ENCODE measurements at places on chromosomes 1 and 21.
A peak's percentile ranks its signal among the peaks of the same experiment; 100 is the strongest.

DNA sequence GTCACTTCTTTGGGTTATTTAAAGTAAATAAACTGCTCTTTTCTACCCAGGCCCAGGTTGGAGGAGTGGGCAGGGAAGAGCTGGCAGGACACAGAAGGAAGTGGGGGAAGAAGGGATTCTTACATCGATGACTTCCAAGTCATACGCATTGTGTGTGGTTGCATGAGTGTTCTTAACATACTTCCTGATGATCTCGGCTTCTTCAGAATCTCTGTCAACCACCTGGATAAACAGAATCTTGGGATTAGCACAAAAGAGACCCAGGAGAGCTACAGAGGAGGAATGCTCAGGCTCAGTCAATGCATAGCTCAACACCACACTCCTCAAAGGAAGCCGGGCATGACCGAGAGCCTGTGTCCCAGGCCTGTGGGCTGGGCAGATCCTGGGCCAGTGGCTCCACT lies 42.1 kb downstream of the PARP1 start:
- no peak for ATAC-seq

GRCh38 chr1:240352769-240353168 lies 259.2 kb downstream of the GREM2 start:
- ATAC-seq: no peak

- no peak for ATAC-seq
These were observed 28.7 kb downstream of the RIMS3 start for GRCh38 chr1:40636777-40637176.

GRCh38 chr1:214354440-214355148 lies 73.6 kb downstream of the SMYD2 start:
- ATAC-seq: no peak

GRCh38 chr1:182015360-182015759 lies 46.2 kb downstream of the ZNF648 start:
- ATAC-seq: no peak

- ATAC-seq: no peak
These were observed 52.5 kb downstream of the TNR start for GRCh38 chr1:175690915-175691314.

DNA sequence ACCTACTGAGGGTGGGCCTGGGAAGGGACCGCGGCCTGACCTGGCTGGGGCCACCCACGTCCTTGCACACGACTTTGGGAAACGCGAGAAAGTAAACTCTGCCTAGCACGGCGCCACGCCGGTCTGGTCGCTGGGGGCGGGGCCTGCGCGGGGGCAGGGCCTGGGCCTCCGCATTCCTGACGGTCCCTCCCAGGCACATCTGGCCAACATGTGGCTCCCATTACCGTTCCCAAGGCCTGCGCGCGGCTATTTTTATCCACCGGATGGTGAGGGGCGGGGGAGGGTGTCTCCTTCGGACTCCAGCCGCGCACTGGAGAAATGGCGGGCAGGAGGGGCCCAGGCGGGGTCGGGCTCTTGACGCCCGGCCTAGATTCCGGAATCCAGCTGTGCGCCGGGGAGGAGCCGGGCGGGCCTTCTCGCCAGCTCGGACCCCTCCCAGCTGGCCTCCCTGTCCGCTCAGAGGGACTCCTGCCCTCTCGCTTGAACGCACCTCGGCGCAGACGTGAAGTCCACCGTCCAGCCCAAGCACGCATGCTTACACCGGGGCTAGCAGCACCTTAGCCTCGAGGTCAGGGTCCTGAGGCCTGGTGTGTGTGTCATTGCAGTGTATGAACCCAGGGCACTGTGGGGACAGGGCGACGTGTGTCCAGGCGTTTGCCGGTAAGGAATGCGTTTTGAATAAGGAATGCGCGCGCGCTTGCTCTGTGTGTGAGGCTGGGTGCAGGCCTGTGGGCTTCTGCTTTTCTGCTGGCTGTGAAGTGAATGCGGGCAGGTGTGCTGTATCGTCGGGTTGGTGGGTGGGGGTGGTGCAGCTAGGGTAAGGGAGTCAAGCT lies 2.1 kb downstream of the EVA1B start:
- peak; percentile 12 for ATAC-seq

DNA sequence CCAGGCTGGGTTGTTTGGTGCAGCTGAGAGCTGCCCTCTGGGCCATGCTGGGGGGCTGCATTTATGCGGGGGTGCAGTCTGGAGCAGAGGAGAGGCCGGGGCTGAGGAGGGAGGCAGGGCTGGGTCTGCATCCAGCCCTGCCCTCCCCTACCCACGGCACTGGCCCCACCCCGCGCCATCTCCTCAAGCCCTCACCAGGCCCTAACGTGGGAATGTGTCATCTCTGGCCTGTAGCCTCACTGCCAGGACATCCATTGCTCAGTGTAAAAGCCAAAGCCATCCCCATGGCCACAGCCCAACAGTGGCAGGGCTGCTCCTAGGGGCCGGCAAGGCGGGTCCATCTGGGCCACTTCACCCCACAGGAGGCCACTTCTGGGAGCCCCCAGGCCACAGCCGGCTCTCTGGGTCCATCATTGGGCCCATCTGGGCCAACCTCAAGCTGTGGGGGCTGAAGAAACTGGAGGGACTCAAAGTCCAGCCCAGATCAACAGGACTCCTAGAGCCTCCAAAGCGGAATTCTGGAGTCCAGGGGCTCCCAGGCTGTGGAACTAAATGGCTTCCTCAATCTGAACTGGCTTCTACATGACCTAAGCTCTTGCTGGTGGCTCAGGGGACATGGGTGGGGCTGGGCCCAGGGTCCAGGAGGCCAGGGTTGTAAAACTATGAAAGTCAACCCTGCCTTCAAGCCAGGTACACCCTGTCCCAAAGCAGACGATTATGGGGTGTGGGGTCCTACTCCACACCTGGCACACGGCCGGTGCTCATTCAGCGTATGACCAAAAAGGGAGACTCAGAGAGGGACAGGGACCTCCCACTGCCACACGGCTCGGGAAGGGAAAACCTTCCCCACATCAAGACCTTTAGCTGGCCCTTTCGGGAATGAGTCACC lies 32.6 kb downstream of the RUNX3 start:
- ATAC-seq: peak; percentile 18

DNA sequence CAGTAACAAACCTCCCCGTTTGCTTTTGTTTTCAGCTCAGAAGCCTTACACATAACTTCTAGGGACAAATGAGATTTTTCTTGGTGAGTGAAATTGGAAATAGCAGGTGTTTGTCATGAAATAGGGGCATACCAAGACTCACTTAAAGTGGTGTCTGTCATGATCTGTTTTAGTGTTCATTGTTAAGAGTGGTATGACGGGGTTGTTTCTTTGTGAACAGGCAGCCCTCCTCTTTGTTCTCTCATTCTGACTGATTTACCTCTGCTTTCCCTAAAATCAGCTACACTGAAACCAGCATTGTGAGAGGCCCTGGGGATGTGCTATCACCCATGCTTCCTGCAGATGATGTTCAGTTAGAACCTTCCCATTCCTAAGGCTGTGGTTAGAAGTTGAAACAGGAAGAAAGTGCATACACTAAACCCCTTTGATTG lies 2.5 kb upstream of the ERO1B start:
- ATAC-seq: no peak

GRCh38 chr1:24705260-24706073 lies 39.8 kb upstream of the CLIC4 start:
- peak; percentile 87 for ATAC-seq

DNA sequence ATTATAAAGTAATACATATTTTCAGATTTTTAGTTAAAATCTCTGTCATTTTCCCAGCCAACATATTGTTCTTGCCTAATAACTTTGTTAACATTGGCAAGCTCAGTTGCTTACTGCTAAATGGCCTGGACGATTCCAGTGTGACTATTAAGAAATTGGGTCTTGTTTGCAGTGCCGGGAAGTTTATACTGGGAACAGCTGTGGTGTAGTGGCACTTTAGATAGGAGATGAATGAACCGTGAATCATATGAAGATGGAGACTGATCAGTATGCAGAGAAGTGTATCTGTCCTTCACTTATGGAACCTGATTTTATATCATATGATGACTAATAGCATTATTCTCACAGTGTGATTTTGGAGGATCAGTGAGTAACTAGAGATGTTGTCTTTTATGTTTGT lies 3.3 kb downstream of the CHRM3 start:
- ATAC-seq: no peak

GRCh38 chr1:167881069-167881468 lies 32.9 kb downstream of the ADCY10 start:
- no peak for ATAC-seq

- ATAC-seq: no peak
These were observed 70.7 kb downstream of the CD247 start for GRCh38 chr1:167447521-167448136.

DNA sequence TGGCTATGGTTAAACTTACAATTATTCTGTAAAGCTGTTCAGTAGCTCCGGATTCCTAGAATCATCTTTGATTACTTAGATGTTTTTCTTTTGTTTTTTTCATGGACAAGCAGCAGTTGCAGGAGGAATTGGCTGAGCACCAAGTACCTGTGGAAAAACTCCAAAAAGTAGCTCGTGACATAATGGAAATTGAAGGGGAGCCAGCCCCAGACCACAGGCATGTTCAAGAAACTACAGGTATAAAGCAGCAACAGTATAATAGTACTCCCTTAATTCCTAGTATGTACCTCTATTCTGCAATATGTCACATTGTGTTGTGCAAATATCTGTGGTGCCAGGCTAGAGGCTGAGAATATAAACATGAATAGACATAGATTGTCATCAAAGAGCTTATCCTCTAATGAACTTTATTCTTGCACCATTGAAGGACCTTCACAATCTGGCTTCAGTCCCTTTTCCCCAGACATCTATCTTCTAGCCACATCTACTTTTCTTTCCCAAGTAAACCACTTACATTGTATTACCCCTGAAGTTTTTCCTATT lies 132.3 kb upstream of the BMP8A start:
- no peak for ATAC-seq

- peak; percentile 73 for ATAC-seq
These were observed 31.1 kb upstream of the PEX10 start for GRCh38 chr1:2443277-2444137.

DNA sequence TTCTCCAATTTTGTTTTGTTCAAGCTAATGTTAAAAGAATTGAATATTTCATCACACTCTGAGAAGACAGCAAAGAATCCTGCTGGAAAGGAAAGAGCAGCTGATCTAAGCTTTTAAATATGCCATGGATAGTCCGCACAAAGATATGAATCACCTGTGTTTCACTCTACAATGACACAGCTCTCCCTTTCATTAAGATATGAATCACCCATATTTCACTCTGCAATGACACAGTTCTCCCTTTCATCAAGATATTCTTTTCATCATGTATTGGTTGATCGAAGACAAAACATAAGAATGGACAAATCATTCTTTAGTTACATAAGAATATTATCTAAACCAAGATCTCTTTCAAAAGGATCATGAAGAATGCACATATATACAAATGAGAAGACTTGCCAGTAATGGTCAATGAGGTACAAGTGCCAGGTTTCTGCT lies 367.3 kb downstream of the SMYD3 start:
- ATAC-seq: peak; percentile 82

- ATAC-seq: no peak
These were observed 13.3 kb upstream of the RAB42 start for GRCh38 chr1:28578696-28579218.

- ATAC-seq: no peak
These were observed 28.2 kb downstream of the CD34 start for GRCh38 chr1:207882692-207883091.

DNA sequence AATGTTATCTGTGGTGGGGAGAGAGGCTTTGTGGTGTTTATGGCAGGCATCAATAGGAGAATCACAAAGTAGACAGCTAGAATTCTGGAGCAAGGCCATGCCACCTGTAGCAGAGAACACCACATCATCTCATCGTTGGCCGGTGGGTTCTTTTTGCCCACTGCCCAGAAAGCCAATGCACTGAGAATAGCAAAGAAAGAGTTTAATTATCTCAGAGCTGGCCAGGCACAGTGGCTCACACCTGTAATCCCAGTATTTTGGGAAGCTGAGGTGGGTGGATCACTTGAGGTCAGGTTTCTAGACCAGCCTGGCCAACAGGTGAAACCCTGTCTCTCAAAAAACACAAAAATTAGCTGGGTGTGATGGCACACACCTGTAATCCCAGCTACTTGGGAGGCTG lies 99.2 kb upstream of the COG2 start:
- ATAC-seq: no peak

GRCh38 chr1:923131-923990 lies at the start of gene SAMD11:
Gene SAMD11, plus strand, starts transcription at chr1:923923. Its CDS starts 509 bp downstream, at chr1:924432.
- peak; percentile 53 for ATAC-seq

GRCh38 chr1:182515556-182515955 lies 65.6 kb downstream of the RGSL1 start:
- ATAC-seq: no peak

DNA sequence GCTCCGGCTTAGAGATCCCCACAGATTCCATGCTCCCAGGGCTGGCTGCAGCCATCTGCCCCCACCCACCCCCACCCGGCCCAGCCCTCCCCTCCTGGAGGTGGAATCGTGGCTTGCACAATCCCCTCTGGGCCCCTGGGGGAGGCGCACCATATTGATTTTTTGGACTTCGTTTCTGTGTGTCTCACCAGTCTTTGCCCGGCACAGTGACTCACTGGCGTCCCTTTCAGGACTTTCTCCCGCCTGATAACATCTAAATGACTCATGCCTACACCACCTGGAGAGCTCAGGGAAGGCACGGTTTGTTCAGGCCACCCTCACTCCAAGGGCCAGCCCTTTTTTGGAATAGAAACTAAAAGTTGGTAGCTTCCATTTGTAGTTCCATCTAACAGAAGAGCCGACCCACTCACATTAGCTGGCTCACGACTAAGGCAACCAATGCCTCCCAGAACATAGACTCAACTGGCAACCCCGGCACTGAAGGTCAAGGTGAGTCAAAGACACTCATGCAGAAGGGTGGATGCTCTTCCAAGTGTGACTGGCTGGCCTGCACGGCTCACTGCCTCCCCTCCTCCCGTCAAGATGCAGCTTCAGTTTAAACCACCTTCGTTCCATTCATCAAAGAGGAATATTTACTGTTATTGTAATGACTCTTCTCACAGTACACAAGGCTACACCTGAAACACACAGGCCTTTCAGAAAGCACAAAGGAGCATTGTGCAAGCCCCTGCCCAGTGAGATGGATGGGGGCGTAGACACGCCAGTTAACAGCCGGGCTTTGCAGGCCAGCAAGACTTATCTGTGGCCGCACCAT lies 18.1 kb upstream of the ETS2 start:
- ATAC-seq: peak; percentile 62

DNA sequence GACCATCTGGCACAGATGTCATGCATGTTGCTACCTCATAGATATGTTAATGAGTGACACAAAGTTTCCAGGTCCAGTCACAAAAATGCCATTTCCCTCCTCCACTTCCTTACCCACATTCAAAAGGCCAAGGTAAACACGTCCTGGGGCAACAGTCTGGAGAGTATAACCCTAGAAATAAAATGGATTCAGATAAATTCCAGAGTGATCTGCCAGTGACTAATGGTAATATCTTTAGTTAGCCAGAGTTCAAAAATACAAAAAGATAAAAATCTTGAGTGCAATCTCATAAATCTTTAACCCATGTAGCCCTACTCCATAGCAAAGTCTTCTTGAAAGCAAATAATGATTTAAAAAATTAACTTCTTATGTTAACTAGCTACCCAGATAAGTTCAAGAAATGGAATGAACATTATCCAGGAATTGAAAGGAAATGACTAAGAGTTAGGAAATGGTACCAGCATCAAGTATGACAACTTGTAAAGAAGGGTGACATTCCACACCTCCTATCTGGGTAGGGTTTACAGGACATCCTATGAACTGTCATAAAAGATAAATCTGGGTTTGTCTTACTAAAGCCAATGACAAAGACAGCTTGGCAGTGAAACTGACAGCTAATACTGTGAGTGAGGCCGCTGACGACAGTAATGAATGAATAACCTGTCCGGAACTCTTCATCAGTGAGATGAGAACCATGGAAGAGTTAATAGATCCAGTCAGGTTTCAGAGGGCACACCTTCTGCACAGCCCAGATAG lies 18.1 kb downstream of the RGS2 start:
- peak; percentile 39 for ATAC-seq

GRCh38 chr1:5393146-5393545 lies 599.1 kb downstream of the NPHP4 start:
- ATAC-seq: no peak

GRCh38 chr1:221778535-221779142 lies 36.8 kb upstream of the DUSP10 start:
- ATAC-seq: no peak
